ENCODE measurements at places on chromosomes 7 and 10.

- no peak for DNase-seq
Measured at GRCh38 chr10:22765660-22766547, 51.5 kb upstream of the PIP4K2A start.

- DNase-seq: no peak
Measured at GRCh38 chr10:132638130-132638515, 100.5 kb downstream of the INPP5A start.

- DNase-seq: no peak
Measured at GRCh38 chr7:30874656-30875302, 36.9 kb upstream of the AQP1 start.

DNA sequence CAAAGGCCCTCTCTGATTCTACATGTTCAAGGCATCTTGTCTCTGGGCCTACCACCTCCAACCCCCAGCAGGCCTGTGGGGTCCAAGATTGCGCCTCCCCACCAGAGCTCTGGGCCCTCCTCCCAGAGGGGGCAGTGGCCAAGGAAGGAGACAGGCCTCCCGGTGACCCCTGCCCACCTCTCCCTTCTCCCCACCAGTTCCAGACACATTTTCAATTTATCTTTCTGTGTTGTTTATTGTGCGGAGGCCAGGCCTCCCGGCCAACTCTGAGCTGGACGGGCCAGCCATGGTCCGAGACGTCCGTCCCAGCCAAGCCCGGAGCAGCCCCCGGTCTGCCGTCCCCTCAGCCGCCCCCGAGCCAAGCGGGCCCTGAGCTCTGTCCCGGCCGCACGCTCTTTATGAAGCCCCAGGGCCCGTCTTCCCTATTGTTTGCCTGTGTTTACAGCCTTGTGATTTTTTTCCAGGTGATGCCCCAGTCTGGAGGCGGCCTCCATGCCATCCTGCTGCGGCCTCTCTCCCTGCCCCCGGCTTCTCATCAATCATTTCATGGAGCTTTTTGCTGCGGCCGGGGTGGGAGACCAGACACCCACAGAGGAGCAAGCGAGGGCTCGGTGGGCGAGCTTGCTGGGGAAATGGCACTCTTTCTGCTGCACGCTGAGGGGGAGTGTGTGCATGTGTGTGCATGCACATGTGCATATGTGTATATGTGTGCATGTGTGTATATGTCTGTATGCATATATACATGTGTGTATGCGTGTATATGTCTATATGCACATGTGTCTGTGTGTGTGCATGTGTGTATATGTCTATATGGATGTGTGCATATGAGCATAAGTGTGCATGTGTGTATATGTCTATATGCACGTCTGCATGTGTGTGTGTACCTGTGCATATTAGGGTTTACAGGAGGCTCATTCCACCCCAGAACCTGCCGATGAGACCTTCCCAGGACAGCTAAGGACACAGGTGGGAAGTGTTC, 52.7 kb upstream of the ELN start:
- DNase-seq: no peak

- no peak for DNase-seq
Measured at GRCh38 chr10:77180794-77181193, 456.8 kb downstream of the KCNMA1 start.

GRCh38 chr7:41994036-41994745, 242.8 kb downstream of the GLI3 start:
- DNase-seq: no peak

GRCh38 chr7:112009081-112009480, 197.1 kb downstream of the DOCK4 start:
- no peak for DNase-seq

DNA sequence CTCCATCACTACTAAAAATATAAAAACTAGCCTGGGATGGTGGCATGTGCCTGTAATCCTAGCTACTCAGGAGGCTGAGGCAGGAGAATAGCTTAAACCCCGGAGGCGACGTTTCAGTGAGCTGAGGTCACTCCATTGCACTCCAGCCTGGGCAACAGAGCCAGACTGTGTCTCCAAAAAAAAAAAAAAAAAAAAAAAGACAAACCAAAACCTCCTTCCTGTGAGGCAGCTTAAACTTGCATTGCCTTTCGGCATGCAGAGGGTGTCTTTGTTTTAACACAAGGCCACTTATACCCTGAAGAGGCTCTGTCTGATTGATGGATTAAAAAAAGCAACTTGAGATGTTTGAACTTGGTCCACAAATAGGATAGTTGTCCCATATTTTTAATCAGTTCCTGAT, 128.4 kb upstream of the RSU1 start:
- DNase-seq: no peak

- no peak for DNase-seq
Measured at GRCh38 chr7:33745934-33746333, 159.4 kb upstream of the BMPER start.

DNA sequence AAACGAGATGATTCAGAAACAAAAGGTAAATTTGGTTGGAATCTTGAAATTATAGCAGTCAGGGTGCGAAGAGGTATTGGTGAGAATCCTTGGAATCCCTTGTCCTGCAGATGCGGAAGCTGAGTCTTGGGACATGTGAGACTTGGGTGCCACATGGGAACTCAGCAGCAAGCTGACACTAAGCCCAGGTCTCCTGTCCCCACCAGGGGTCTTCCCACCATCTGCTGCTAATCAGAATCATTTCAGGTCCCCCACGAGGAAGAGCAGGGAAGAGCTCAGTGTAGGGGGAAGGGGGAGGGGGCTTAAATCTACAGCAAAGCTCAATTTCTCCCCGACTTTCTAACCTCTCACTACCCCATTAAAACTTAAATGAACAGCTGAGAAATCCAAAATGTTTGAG, 126.1 kb upstream of the BMPER start:
- DNase-seq: no peak

- DNase-seq: no peak
Measured at GRCh38 chr10:28619455-28619854, 57.9 kb upstream of the BAMBI start.

GRCh38 chr10:89643812-89644690, 991 bp downstream of the PANK1 start:
- peak; percentile 84 for DNase-seq

All from SJSA1 (cell line).